ENCODE measurements at places on chromosomes 6 and 20.

DNA sequence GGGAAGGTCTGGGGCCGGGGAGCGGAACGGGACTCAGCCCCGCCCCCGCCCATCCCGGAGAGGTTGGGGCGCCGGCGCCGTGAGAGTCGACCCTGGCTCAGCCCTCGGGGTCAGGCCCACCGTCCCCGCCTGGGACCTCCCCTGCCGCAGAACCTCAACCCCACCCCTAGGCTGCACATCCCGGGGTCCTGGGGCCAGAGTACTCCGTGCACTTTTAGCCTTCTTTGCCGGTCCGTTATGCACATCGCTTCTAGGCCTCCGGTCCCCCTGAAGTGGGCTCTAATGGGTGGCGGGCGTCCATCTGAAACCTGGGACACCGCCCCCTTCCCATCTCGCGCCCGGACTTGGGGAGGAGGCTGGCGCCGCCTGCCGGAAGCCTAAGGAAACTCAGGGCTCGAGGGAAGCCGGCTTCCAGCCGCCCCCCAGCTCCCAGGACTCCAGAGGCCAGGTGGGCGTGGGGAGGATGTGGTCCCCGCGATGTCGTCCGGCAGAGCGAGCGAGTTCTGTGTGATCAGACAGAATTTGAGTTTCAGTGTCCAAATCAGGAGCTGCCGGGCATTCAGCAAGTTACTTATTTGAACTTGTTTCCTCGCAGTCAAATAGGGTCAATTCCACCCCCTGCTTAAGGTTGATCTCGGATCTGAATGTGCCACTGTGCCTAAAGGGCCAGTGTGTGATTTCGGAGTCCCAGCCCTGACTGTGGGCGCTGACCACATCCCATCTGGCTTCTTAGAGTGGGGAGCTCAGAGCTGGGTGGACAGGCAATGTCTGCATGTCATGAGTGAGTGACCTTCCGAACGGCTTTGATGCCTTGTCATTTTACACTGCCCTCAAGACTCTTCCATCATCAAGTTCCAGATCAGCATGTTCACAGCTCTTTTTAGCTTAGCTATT lies 47.6 kb downstream of the CPXM1 start:
- peak; percentile 41 for DNase-seq

GRCh38 chr20:37803438-37804307 lies 99.3 kb upstream of the VSTM2L start:
- DNase-seq: peak; percentile 42

DNA sequence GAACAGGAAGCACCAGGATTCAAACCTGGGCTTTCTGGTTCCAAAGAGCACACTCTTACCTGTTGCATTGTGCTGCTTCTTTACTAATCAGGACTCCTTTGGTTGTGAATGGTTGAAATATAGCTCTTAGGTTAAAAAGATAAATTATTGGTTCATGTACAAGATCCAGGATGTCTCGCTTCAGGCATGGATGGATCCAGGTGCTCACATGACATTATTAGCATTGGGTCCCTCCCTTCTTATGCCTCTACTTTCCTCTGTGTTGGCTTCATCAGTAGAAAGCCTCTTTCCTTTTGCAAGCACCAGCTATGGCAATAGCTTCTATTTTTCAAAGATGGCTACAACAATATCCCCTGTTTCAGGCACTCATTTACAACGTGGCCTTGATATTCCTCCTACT lies 217.7 kb upstream of the SULF2 start:
- DNase-seq: no peak

- peak; percentile 68 for DNase-seq
These were observed 248.0 kb downstream of the CDH26 start for GRCh38 chr20:60206259-60206658.

DNA sequence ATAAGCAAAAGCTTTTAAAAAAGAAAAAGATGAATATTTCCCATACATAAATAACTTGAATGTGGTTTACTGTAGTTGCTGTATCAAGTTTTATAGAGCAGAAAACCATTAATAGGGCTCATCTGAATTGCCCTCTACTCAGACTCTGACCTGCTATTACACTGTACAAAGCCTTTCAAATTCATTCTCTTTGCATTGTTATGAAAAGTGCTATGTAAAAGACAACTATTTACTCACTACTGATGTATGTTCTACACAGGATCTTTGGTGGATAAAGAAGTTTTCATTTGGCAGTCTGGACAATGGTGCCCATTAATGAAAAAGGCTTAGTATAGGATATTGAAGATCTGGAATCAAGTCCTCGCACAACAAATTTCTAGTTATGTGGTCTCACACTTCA lies 199.1 kb upstream of the RUNX2 start:
- no peak for DNase-seq

DNA sequence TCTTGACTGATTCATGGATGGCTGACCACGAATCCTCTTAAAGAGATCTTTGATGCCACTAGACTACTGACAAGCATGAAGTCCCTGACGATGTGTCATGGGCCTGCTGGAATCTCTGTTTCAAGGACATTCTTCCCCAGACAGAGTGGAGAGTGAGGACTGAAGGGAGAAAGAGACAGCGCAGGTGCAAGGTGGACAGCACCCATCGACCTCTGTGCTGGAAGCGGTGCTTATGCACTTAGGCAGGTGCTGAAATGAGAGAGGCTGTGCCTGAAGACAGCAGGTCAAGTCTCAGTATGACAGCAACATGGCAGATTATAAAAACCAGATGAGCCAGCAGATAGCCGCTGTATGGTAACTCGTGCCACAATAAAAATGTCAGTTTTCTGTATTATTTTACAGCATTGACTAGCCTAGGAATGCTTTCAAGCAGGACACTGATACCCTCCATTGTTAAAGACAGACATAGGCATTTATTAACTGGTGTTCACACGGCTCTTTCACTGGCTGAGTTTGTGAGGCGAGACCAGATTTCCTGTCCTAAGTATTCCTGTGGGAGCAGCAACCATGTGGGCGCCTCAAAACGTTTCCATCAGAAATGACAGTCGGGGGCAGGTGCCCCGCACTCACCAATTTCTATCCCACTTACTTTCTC lies 47.5 kb downstream of the FOXC1 start:
- no peak for DNase-seq

GRCh38 chr6:157440171-157440570 lies 59.2 kb downstream of the ZDHHC14 start:
- DNase-seq: peak; percentile 18

DNA sequence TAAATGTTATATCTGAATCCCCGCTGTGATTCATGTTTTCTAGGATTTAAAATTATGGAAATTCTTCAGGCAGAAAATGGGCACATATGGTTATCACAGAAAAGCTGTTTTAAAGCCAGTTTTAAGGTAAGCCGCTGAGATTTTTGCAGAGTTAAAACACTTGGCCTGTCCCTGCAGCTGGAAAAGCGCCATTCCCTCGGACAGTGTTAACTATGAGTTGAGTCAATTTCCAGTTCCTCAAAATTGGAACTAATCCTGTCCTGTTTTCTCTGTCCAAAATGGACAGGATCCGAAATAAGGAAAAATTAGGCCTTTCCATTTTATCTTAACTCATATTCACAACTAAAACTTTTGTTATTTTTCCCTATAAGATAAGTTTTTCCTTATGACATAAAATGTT lies 225.2 kb downstream of the SAMD5 start:
- DNase-seq: no peak

GRCh38 chr6:14614631-14615030 lies 497.1 kb downstream of the CD83 start:
- peak; percentile 44 for DNase-seq

GRCh38 chr6:44094403-44095242 lies 32.6 kb downstream of the MRPL14 start:
- DNase-seq: no peak

DNA sequence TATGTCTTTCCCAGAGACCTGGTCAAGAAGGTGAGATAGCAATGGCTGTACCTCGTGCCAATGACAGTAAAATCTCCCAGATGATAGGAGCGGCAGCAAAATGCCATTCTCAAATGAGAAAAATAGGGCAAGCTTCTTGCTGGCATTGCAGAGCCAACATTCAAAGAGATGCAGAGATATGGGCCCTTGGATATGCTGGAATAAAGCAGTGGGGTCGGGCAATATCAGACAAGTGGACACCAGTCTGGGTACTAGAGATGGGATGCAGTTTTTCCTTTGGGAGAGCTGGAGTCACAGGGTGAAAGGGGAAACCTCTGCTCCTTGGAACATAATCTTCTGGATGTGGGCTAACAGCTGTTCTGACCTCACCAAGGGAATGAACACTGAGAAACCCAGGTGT lies 29.0 kb downstream of the GSTA4 start:
- DNase-seq: no peak

DNA sequence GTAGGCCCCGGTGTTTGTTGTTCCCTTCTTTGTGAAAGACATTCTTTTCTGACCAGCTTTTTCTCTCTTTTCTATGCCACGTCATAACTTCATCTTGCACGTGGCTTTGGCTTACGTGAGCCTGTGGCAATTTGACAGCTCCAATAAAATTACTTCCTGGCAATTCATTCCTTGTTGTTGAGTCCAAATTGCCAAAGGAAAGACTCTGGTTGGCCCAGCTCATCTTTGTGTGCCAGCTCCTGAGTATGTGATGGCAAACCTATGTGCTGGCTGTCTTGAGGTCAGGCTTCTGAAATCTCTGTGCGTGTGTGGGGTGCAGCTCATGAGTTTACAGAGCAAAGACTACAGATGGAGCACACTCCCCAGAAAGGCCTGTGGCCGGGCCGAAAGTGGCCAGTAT lies 272.5 kb upstream of the SGK1 start:
- DNase-seq: no peak

DNA sequence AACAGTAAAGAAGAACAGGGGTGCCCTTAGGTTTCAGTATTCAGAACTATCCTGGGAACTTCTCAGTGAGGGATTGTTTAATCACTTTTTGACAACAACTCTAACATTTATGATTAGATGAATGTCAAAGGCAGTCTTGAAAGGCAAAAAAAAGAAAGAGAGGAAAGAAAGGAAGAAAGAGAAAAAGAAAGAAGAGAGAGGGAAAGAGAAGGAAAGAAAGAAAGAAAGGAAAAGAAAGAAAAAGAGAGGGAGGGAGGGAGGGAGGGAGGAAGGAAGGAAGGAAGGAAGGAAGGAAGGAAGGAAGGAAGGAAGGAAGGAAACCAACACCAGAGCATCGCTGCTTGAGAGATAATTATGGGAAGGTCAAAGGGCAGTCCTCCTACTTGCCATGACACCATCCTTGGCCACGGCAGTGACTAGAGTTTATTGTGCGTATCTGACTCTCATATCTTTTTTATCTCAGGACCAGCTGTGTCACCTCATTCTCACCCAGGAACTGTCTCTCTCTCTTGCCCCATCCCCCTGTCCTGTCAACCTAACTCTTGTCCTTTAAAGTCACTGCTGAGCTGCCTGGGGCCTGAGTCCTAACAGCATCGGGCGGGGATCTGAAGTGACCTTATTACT lies 96.8 kb upstream of the ATXN1 start:
- DNase-seq: no peak

DNA sequence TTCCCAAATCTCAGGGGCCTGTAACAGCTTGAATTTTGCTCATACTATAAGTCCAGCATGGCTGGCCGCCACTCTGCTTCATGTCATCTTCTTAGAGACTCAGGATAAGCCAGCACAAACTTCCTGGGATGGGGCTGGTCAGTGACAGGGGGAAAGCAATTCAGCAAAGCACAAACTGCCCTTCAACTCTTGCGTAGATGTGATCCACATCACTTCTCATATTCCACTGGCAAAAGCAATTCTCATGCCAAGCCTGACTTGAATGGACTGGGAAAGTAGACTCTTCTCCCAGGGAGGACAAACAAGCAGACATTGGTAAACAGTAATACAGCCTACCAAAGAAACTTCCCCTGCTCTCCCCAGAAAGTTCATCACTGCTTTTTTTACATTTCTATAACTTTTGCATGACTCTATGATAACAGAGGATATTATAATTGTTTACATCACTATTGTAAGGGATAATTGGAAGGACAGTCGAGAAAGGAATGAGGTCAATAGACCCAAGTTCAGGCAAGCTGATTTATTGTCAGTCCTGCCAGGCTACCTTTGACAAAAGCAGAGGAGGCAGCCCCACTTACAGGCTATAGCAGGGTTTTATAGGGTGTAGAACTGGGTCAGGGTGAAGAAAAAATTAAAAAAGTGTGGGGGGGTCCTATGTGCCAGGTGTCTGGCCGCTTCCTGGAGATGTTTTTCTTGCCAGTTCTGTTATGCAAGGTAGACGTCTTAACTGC lies 37.4 kb downstream of the RBM24 start:
- DNase-seq: no peak

DNA sequence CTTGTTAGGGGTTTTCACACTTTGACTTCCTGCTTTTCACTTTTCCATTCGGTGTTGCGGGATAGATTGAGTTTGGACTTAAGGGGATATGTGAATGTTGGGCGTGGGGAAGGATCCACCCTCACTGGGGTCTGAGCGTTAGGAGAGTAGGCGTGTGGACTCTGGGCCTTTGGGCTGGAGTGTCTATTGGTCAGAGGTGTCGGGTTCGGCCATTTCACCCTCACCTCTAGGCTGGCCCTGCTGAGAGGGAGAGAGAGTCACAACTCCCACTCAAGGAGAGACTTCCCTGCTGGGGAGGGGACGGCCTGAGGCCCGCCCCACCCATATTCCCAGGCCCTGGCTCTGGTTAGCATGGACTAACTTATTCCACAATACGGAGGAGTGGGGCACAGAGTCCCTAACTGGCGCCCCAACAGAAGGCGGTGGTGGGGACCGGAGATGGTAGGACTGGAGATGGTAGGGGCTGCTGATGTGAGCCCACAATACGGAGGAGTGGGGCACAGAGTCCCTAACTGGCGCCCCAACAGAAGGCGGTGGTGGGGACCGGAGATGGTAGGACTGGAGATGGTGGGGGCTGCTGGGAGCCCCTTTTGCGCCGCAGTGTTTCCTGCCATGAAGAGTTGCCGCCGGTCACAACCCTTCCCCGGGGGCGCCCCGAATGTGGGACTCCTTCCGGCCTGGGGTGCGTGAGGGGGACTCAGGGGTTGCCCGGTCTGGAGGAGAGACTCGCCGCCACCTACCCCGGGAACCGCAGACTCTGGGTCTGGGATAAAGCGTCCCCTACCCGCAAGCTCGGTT lies 1.4 kb upstream of the PTPRA start:
- DNase-seq: no peak

- DNase-seq: peak; percentile 41
These were observed 66.8 kb downstream of the SCAND1 start for GRCh38 chr20:35887393-35888064.

GRCh38 chr6:2796861-2797260 lies 31.7 kb downstream of the WRNIP1 start:
- peak; percentile 46 for DNase-seq

DNA sequence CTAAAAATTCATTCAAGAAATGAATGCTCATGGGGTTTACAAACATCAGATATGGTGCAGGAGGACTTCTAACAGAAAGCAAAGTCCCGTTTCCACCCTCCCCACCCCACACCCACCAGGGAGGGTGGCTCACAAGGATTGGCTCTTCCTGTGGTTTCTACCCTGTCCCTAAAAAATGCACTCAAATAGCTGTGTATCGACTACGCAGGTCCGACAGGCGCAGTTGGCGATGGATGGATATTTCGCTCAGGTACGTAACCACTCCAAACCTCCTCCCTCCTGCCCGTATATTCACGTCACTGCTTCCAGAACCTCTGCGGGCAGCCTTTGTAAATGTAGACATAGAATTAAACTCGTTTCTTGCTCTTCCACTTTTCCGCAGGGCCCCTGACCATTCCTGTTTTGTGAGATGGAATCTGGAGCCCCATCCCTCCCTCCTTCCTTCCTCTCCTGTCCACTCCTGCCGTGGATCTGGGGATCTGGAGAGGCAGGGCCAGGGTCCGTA lies 264.3 kb downstream of the BMP7 start:
- DNase-seq: no peak

GRCh38 chr6:105591053-105591452 lies 188.2 kb upstream of the PREP start:
- peak; percentile 79 for DNase-seq

Data from suppressor macrophage (primary cell).